Stimulated activated effector memory CD8-positive, alpha-beta T cell treated with anti-CD3 and anti-CD28 coated beads, Interleukin-12 subunit alpha, Interleukin-12 subunit beta, amount 100 ng/mL, for 72 hours (primary cell): ENCODE measurements at places on chromosomes 16 and 17.

- DNase-seq: no peak
Measured at GRCh38 chr16:69182730-69183416, 4.1 kb upstream of the SNTB2 start.

DNA sequence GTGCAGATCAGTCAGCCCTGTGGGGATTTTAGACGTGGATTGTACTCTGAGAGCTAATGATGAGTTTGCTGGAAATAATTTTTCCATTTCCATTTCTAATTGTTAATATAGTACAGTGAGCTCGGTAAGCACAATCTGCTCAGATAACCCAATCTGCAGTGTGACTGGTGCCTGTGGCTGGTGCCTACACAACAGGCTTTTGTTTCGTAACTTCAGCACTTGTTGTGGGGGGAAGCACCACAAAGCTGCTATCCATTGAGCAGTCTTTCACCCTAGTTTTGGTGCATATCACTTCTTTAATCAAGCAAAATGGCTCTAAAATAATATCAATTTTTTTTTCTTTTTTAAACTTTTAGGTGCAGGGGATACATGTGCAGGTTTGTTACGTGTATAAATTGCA is 534.9 kb upstream of the HSBP1 start:
- DNase-seq: no peak

- DNase-seq: no peak
Measured at GRCh38 chr17:41588126-41588810, 1.6 kb upstream of the KRT14 start.

DNA sequence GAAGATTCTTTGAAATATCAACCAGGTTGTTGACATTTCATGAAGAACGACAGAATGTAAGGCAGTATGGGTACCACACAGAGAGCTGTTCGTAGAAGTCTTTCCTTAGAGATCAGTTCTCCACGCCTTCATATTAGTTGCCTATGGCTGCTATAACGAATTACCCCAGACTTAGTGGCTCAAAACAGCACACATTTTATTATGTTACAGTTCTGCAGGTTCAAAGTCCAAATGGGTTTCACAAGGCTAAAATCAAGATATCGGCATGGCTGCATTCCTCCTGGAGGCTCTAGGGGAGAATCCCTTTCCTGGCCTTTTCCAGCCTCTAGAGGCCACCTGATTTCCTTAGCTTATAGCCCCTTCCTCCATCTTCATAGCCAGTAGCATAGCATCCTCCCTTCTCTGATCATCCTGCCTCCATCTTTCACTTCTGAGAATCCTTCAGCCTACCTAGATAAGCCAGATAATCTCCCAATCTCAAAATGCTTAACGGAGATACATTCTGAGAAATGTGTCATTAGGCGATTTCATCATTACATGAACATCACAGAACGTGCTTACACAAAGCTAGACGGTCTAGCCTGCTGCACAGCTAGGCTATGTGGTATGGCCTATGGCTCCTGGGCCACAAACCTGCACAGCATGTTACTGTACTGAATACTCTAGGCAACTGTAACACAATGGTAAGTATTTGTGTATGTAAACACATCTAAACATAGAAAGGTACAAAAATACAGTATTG is 26.0 kb downstream of the ERCC4 start:
- DNase-seq: no peak

DNA sequence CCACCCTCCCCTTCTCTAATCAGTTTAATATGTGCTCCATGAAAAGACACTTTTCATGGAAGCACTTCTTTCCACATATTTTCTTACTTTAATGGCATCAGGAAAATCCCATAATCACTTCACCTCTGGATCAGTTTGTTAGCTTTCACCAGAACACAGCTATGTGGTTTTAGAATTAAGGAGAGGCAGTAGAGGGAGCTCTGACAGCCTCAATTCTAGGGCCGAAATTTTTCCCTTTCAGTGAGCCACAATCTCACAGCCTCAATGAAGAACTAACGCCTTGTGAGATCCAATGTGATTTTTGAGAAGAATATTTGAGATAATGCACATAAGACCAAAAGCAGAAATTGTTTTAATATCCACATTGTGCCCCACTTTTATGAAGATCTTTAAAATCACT is 1494.0 kb upstream of the CDH8 start:
- DNase-seq: no peak

DNA sequence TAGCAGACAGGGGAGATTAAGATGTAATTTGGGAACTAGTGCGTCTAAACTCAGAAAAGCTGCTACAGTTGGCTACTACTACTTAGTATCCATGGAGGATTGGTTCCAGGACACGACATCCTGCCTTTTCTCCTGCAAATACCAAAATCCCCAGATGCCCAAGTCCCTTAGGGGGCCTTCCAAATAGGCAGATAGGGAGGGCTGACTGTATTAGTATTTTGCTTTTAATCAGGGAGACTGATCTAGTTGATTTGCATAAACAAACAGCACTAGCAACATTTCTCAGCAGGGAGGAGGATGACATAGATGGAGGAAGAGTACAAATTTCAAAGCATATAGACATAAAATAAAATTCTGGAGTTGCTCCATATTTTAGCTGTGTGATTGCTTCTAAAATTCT is 621.6 kb upstream of the GOT2 start:
- no peak for DNase-seq

DNA sequence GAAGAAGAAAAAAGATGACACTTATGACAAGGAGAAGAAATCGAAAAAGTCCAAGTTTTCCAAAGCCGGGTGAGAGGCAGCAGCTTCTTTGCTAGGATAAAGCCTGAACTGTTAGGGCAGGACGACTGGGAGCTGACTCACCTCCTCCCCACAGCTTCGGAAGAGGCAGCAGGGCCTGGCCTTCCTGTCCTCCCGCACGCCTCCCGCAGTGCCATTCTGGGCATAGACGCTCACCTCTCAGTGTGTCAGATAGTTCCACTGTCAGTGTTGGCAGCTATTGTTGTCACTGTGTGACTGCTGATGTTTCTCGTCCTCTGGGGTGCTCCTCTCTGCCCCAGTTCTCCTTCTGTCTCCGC is 12.6 kb downstream of the UBN1 start:
- DNase-seq: no peak

DNA sequence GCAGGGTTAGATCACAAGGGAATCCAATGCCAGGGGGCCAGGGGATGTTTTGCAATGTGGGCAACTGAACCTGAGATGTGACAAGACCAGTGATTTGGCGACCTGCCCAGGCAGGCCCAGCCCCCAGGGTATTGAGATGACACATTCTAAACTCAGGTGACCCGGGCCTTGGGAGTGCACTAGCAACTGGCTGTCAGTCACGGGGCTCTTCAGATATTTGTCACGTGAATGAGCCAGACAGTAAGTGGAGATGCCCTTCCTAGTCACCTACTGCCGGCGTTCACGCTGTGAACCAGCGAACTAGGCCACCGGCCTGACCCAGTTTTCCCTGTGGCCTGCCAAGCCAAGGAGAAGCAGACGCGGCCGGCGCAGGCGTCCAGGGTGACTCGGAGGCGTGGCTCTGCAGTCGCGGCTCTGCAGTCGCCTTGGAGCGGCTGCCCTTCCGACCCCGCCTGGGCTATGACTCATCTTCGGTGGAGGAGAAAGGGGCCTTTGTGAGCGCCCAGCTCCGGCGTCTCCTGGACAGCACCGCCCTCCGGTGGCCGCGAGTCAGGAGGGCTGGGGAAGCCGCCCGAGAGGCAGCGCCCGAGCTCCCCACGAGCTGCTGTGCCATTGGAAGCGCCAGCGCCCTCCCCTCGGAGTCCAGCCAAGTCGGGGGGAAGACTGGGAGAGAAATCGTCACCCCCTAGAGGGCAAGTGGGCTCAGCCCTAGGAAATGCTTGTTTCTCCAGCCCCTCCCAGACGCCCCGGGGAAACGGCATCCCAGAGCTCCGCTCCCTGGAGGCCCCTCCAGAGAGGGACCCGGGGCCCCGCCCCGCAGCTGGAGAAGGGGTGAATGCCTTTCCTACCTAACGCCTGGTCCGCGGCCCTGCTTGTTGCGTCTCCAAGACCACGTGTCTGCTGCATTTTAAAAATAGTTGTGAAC is 38.8 kb downstream of the WSB1 start:
- DNase-seq: peak; percentile 79

- no peak for DNase-seq
Measured at GRCh38 chr16:52463904-52464303, 83.0 kb downstream of the TOX3 start.

DNA sequence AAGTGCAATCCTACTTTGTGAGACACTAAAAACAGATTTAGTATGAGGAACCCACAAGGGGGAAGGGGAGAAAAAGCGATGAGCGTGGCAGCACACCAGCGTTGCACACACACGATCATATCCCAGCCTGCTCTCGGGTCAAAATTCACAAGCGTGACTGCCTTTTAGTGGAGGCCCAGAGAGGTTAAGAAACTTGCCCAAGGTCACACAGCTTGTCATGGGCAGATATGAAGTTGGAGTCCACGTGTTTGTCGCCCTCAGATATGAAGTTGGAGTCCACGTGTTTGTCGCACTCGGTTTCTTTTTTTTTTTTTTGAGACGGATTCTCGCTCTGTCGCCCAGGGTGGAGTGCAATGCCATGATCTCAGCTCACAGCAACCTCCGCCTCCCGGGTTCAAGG is 58.3 kb downstream of the TIMM22 start:
- no peak for DNase-seq

DNA sequence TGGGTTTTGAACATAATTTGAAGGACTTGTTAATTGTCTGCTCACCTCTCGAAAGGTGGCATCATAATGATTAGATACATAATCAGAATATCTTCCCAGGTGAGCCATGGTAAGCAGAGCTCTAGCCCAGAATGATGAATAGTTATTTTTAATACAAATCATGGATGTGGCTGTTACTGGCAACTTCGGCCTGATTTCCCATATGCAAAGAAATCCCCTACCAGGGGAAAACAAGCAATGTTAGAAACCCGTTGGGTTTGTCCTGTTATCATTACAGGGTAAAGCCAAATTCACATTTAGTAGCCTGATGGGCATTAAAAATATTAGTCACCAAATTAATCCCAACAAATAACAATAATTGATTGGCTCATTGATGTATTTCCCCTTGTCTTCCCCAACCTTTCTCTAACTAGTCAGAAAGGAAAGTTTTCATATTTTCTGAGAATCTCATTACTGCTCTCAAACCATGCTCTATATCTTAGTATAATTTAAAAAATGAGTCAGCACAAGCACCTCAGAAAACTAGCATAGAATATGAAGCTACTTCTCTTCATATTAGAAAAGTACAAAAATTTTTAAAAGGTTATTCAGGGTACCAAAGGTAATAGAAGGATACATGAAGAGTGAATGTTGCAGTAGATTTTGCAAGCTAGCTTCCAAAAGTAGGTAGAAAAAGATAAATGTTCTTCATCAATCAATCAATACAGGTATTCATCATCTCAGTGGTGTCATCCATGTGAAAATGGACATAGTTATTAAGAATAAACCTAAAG is 5.0 kb downstream of the STAT5B start:
- no peak for DNase-seq

DNA sequence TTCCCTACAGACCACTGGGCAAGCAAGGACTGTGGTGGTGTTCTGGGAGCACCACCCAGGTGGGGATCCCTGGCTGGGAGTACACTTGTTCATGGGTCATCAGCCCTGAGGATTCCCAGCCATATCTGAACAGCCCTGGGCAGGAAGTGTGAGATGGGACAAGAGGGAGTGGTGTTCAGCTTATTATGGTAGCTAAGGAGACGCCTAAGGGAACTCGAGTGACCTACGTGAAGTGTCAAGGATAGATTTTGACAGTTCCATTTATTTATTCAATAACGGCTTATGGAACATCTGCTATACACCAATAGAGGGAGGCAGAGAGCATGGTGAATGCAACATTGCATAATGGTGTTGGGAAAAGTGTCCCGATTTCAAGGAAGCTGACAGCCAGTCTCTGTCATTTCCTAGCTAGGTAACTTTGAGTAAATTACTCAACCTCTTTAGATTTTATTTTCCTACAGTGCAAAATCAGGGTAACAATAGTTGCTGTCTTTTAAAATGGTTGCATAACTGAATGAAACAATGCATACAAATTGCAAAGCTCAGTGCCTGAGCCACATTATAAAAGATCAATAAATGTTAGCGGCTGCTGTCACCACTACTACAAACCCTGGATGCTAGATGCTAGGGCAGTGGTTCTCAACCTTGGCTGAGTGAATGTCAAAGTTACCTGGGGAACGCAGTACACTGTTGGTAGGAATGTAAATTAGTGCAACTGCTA is 534.1 kb downstream of the GRIN2A start:
- no peak for DNase-seq

- no peak for DNase-seq
Measured at GRCh38 chr16:82542714-82543113, 84.1 kb upstream of the CDH13 start.

GRCh38 chr16:77917971-77918370 is 104.4 kb upstream of the CLEC3A start:
- DNase-seq: no peak

GRCh38 chr17:30858556-30859250 is 26.9 kb downstream of the ATAD5 start:
- DNase-seq: no peak

DNA sequence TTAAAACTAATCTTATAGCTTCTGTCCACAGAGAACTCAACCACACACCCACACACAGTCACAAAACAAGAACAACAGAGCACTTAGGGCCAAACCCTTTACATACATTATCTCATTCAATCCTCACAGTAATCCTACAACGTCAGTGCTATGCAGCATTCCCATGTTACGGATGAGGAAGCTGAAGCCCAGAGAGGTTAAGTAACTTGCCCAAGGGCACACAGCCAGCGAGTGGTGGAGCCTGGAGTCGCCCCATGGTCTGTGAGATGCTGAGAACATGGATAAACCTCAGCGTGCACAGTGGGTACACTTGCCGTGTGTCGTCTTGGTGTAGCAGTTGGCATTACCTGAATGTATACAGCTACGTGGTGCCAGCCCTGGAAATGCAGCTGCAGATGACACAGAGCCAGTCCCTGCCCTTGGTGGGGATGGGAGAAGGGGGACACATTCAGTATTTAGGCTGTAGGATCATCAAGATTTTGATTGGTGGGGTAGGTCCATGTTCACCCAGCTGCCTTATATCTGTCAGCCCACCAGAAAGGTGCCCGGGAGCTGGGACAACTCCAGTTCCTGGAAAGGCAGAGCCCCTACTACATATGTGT is 177.0 kb downstream of the IRF8 start:
- no peak for DNase-seq

DNA sequence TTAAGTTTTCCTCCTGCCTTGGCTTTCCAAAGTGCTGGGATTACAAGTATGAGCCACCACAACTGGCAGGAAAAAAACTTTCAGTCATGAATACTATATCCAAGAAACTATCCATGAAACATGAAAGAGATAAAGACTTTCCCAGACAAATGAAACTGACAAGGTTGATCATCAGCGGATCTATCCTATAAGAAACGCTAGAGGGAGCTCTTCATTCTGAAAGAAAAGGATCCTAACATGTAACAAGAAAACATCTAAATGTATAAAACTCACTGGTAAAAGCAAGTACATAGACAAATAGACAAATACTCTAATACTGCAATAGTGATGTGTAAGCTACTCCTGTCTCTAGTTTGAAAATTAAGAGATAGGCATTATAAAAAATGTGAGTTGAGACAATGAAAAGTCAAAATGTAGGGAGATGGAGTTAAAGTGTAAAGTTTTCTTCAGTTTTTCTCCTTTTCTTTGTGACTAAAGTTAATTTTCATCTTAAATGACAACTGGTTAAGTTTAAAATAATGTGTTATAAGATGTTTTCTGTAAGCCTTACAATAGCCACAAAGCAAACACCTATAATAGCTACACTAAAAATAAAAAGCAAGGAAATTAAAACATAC is 79.6 kb upstream of the TEKT1 start:
- no peak for DNase-seq
